ENCODE measurements at places on chromosomes 7 and 10.

DNA sequence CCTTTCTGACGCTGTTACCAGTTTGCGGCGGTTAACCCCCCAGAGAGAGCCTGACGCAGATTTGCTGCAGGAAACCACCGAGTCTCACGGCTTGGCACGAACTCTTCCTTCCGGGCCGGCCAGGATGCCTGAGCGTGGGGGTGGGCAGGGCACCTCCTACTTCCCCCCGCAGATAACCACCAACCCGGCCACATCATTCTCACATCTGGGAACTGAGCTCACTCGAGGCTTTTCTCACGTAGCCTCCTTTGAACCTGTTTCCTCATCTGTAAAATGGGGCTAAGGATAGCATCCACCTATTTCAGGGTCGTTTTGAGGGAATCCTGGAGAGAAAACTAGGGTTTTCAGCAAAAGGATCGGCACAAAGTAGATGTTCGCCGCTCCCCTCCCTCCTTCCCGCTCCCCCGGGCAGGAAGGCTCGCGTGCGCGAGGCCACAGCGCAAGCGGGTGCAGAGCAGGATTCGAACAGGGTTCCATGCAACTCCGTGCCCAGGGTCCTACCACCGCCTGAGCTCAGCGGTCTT is 23.6 kb downstream of the DDIT4 start:
- no peak for DNase-seq

GRCh38 chr10:35569836-35570235 is 35.3 kb upstream of the GJD4 start:
- no peak for DNase-seq

DNA sequence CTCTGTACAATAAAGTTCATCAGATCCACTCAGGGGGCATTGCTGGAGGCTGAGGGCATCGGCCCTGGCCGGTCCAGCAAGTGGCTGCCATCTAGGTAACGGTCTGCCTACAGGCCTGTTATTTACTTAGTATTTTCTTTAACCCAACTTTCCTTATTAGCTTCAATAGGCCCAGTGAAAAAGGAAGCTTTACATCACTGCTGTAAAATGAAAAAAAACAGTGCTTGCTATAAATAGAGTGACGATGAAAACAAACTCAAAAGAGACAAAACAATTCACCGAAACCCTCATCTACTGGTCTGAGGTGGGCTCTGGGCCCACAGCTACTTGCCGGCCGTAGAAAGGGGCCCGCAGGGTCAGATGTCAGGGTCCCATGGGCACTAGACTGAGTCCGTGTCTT is 192.5 kb downstream of the ELFN1 start:
- DNase-seq = no peak

GRCh38 chr7:129609666-129610065 is 1.9 kb upstream of the NRF1 start:
- no peak for DNase-seq

All from amygdala (tissue), 56 donors.